Dorsolateral prefrontal cortex (tissue), 122 donors: ENCODE measurements at places on chromosomes 2 and 18.
A peak's percentile ranks its signal among the peaks of the same experiment; 100 is the strongest.

DNA sequence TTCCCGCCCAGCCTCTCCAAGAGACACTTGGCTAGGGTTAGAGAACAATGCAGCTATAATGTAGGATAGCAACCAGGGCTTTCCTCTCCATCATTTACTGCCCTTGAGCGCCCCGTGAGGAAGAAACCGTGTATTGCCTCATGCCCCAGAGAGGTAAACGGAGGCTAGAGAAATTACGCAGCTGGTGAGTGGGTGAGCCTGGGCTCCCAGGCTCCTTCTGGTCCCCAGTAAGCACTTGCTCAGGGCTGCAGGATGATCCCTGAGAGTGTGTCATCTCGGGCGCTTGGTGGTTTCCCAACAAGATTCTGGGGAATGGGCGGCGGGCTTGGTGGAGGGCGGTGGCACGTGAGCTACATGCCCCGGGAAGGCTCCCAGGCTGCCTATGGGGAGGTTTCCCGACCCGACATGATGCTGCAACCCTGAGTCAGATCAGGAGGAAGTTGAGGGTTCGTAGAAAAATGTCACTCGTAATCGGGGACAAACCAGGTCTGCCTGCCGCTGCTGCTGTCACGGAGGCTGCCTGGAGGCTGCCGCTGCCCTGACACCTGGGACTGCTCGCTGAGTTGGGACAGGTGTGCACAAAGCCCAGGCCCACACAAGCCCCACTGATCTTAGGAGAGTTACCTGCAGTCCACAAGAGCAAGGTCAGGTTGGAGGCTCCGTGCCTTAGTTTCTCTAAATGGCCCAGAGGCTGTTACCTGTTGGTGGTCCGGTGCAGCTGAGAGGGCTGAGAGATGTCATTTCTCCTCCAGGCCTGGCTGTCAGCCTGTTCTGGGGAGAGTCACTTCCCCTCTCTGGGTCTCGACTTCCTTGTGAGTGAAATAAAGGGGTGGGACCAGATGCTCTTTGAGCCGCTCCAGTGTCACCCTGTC is at the start of gene GPR55:
GPR55 (minus strand) TSS at position 773 of the 872 bp plus-strand sequence. CDS start 14,280 bp downstream, outside the sequence.
- no peak for DNase-seq

DNA sequence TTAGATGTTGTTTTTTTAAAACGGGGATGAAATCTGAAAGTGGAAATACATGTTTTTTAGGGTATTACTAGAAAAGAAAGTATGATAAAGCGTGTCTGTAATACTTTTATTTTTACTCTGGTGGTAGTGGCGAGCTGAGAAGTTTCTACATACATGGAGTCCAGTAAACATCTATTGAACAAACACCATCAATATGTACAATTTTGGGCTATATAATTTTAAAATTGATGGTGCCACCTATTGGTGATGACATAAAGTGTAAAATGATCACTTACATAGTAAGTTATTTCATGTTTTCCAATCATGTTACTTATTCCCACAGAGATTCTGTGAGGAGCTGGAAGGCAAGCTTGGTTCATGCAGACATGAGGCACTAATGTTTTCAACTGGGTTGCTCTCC is 31.5 kb upstream of the NFE2L2 start:
- no peak for DNase-seq

DNA sequence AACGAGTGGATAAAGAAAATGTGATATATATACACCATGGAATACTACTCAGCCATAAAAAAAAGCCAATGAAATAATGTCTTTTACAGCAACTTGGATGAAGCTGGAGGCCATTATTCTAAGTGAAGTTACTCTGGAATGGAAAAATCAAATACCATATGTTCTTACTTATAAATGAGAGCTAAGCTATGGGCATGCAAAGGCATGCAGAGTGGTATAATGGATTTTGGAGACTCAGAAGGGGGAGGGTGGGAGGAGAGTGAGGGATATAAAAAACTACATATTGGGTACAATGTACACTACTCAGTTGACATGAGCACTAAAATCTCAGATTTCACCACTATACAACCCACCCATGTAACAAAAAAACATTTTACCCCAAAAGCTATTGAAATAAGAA is 1.7 kb upstream of the MSGN1 start:
- no peak for DNase-seq

DNA sequence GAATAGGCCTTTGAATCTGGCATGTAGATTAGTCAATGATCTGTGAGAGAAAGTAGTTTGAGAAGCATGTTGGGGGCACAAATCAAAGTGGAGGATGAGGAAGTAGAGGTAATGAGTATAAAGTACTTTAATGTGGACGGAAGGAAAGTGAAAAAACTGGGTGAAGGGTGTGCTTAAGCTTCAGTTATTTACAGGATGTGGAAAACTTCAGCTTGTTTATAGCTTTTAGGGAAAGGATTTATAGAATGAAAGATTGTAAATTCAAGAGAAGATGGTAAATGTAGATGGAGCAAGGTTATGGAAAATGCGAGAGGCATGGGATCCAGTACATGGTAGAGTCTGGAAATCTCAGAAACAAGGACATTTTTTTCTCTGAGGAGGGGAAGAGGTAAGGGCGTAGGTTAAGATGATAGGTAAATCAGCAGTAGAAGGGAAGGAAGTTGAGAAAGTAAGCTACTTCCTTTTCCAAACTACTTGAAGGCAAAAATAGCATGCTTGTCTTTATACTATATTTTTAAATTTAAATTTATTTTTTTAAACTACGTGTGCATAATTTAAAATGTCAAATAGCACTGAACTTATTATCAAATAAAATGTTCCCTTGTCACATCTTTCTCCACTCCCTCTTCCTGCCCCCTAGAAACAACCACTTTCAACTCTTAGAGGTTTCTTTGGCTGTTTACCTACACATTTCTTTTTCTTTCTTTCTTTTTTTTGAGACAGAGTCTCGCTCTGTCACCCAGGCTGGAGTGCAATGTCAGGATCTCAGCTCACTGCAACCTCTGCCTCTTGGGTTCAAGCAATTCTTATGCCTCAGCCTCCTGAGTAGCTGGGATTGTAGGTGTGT is 8.5 kb downstream of the FAM117B start:
- DNase-seq: no peak

- no peak for DNase-seq
Observed at GRCh38 chr2:84846741-84847142, 34.1 kb downstream of the TRABD2A start.

DNA sequence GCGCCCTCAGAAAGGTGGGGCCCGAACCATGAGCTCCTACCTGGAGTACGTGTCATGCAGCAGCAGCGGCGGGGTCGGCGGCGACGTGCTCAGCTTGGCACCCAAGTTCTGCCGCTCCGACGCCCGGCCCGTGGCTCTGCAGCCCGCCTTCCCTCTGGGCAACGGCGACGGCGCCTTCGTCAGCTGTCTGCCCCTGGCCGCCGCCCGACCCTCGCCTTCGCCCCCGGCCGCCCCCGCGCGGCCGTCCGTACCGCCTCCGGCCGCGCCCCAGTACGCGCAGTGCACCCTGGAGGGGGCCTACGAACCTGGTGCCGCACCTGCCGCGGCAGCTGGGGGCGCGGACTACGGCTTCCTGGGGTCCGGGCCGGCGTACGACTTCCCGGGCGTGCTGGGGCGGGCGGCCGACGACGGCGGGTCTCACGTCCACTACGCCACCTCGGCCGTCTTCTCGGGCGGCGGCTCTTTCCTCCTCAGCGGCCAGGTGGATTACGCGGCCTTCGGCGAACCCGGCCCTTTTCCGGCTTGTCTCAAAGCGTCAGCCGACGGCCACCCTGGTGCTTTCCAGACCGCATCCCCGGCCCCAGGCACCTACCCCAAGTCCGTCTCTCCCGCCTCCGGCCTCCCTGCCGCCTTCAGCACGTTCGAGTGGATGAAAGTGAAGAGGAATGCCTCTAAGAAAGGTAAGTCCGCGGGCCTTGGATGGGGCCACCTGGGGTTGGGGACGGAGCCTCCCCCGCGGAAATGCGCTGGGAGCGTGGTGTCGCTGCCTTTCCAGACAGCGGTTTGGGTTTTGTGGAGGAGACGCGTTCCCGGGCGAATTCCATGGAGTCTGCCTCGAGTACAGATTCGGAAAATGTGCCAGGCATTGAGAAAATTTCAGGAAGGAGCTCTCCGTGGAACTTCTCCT is 559 bp downstream of the HOXD1 start:
- no peak for DNase-seq

- DNase-seq: no peak
Observed at GRCh38 chr18:68817584-68817983, 19.7 kb downstream of the CCDC102B start.

GRCh38 chr2:136112317-136113208 is 5.4 kb downstream of the CXCR4 start:
- peak; percentile 52 for DNase-seq

GRCh38 chr2:199716807-199717586 is 134.0 kb downstream of the FTCDNL1 start:
- no peak for DNase-seq

- DNase-seq: no peak
Observed at GRCh38 chr2:101398116-101398821, 11.0 kb upstream of the CREG2 start.

DNA sequence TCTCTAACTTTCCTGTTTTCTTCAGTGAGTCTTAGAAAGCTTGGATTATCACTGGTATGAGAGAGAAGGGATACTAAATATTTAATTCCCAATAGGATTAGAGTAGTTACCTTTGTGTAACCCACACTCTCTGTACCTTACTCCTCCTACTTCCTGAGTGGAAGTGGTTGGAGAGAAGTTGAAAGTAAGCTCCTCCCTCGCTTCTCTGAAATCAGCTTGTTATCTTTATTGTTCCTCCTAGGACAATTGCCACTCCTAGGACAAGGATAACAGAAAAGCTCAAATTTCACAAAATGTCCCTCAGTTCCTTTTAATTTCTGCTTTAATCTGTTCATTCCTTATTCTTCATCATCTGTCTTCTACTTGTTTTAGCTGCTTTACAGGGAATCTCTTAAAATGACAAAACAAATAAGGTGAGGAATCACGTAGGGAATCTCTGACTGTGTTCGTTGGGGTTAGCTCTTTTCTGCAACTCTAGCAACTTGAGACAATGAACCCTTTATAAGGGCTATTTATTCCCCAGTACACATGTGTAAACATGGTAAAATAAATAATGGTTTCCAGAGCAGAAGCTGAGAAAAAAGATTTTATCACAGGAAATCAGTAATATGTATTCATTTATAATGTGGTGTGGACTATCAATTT is 8.6 kb downstream of the ITPRID2 start:
- no peak for DNase-seq

GRCh38 chr2:140863713-140864112 is 1267.1 kb downstream of the LRP1B start:
- DNase-seq: no peak

- DNase-seq: no peak
Observed at GRCh38 chr2:164697688-164698461, 76.6 kb upstream of the GRB14 start.

- DNase-seq: no peak
Observed at GRCh38 chr2:25081237-25081790, 39.4 kb downstream of the EFR3B start.

DNA sequence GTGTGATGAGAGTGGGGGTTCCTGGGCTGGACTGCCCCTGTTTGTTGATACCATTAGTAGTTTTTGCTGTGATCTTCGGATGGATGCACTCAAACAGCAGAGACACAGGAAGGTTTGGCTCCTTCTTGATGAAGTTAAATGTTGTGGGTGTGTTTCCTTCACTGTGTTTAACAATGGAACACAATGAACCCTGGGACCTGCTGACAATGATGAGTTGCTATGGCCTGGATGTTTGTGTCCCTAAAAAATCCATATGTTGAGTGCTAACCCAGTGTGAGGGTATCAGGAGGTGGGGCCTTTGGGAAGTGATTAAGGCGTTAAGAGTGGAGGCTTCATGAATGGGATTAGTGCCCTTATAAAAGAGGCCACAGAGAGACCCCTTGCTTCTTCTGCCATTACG is 237.4 kb upstream of the HS6ST1 start:
- DNase-seq: no peak

GRCh38 chr18:48201337-48202005 is 207.7 kb downstream of the ZBTB7C start:
- no peak for DNase-seq

DNA sequence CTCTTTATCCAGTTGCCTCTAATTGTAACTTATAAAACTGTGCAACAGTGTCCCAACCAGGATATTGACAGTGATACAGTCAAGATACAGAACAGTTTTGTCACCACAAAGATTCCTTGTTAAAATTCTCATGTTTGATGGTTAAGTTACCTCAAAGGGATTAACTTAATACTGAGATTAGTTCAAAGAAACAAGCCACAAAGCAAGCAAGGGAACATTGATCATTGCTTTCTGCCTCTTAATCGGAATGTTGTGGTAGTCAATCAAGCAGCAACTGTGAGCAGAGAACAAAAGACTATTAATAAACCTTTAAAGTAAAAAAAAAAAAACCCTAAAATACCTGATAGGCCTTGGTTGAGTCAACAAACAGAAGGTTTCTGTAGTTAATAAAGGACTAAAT is 352.3 kb downstream of the PARD3B start:
- no peak for DNase-seq

- DNase-seq: no peak
Observed at GRCh38 chr2:74951211-74951754, 7.2 kb upstream of the POLE4 start.

- DNase-seq: no peak
Observed at GRCh38 chr18:77150588-77150987, 18.0 kb upstream of the MBP start.

- no peak for DNase-seq
Observed at GRCh38 chr2:20621366-20622295, 29.3 kb downstream of the HS1BP3 start.

GRCh38 chr2:190150413-190150812 is 87.9 kb upstream of the MSTN start:
- no peak for DNase-seq

GRCh38 chr2:47946593-47946992 is 40.3 kb upstream of the FBXO11 start:
- no peak for DNase-seq

- DNase-seq: no peak
Observed at GRCh38 chr2:15993666-15994065, 53.3 kb downstream of the MYCN start.

GRCh38 chr2:100104718-100105677 is 37.4 kb downstream of the AFF3 start:
- no peak for DNase-seq

DNA sequence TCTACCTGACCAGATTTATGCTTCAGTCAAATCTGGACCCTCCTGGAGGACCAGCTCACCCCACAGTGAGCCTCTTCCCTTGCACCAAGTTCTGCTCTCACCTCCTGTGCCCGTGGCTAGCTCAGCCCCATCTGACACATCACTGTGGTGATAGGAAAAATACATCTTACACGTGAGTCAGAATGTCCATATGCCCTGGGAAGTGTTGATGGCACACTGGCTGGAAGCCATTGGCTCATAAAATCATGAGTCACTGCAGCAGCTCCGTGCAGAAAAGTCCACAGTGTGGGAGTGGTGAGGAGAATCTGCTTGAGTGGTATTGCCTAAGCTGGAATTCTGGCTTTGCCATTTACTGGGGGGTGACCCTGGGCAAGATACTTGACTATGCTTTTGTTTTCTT is 42.6 kb upstream of the RAPGEF4 start:
- peak; percentile 61 for DNase-seq

- no peak for DNase-seq
Observed at GRCh38 chr2:237097326-237097910, 11.7 kb downstream of the COPS8 start.
